ENCODE measurements at places on chromosomes 1 and 21.

- no peak for DNase-seq
Measured at GRCh38 chr1:218763538-218763937, 410.1 kb upstream of the LYPLAL1 start.

DNA sequence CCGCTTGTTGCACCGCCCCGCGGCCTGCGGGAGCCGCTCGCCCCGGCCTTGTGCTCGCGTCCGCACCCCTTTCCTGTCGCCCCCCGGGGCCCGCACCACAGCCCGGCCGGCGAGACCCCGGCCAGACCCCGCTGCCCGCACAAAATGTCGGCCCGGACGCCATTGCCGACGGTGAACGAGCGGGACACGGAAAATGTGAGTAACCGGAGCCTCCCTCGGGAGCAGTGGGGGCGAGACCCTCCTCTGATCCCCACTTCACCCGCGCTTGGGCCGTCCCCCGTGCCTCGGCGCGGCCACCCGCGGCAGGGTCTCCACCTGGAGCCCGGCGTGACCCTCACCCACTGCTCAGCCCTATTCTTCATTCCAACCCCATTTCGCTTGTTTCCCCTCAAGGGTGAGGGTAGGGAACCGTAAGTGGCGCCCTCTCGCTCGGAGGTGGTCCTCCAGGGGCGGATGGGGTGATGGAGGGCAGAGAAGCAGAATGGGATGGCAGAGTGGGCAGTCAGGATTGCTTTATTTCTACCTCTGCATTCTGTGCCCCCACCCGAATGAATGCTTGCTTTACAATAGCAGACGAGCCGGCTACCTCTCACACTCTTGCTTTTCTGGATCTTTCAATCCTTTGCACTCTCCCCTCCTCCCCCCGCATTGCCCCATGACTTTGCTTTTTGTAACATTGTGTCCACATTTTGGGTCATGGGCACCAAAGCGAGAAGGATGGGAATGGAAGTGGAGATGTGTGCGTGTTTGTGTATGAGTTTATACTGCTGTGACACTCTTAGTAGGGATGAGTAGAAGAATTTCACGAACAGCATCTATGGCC, 954 bp downstream of the MARK1 start:
- no peak for DNase-seq

DNA sequence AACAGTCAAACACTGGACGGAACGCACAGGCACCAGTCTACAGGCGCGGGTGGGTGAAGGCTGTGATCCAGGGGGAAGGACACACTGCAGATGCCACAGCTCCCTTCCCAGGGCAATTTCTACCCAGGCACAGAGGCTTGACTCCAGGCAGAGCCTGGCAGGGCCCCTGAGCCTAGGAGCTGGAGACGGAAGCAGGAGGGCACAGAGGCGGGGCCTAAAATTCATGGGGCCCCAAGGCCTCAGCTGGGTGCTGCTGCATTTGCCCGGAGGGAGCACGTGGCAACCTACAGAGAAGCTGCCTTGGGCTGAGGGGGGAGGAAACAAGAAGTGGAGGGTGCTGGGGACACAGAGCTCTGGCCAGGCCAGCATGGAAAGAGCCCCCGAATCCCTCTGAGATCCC, 41.2 kb downstream of the UBE2G2 start:
- DNase-seq: no peak

DNA sequence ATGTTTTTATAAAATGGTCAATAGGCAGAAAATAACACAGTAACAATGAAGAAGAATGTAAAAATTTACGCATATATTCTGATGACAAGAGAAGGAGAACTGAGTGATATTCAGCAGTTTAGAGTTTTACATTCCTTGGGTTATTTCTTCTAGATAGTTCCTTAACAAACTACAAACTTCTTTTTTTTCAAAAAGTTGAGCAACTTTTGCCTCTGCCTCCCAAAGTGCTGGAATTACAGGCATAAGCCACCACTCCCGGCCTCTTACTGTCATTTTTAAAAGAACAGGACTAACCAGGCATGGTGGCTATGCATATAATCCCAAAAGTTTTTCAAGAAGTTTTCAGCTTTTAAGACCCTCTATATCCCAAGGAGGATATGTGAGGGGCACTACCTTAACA, 32.9 kb downstream of the ARNT start:
- no peak for DNase-seq

GRCh38 chr21:45074048-45074817, at the start of gene ADARB1:
Gene ADARB1 (plus strand): TSS chr21:45074580. CDS start chr21:45171657, 97,077 bp downstream.
- no peak for DNase-seq

GRCh38 chr21:25929856-25930520, 195.2 kb downstream of the GABPA start:
- no peak for DNase-seq

- no peak for DNase-seq
Measured at GRCh38 chr21:43701936-43702784, 16.8 kb upstream of the PDXK start.

- DNase-seq: no peak
Measured at GRCh38 chr1:17550729-17551584, 11.5 kb downstream of the ARHGEF10L start.

GRCh38 chr21:45481566-45481965, 60.7 kb downstream of the SLC19A1 start:
- no peak for DNase-seq

DNA sequence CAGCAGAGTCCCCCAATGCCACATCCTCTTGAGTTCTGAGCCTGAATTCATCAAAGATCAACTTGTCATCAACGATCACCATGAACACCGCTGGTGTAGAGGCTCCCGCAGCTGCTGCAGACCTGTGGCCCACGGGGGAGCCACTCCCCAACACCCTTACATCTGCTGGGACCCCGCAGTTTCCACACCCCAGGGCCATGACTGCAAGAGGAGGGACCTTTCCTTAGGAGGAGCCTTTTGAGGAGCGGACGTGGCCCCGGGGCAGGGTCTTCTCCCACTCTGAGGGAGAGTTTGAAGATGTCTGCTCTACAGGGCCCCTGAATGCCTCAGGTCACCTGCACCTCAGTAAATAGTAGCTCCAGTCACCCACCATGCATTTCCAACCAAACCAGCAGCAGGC, 2.7 kb downstream of the PRDM15 start:
- DNase-seq: no peak

DNA sequence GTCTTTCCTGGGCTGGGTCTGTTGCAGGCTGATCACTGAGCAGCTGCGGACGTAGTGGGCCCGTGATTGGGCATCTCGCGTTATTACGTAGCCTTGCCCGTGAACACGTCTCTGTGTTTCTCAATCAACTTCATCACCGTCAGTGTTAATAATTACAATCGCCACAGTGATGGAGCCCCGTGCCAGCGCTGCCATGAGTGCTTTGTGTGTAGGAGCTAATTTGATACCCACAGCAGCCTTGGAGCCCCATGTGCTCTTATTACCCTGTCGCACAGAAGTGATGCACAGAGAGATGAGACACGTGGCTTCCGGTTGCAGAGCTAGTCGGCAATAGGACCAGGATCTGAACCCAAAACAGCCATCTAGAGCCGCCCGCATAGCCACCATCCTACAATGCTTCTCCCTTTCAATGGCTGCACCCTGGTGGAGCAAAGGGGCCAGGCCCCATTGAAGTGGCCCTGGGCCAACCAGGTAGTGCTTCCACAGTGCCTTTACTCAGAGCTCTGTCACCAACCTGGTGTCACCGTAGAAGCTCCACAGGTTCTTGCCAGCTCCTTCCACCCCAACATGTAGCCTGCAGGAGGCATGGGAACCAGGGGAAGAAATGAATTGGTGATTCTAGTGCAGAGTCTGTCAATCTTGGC, 398.5 kb upstream of the VAMP3 start:
- DNase-seq: no peak

DNA sequence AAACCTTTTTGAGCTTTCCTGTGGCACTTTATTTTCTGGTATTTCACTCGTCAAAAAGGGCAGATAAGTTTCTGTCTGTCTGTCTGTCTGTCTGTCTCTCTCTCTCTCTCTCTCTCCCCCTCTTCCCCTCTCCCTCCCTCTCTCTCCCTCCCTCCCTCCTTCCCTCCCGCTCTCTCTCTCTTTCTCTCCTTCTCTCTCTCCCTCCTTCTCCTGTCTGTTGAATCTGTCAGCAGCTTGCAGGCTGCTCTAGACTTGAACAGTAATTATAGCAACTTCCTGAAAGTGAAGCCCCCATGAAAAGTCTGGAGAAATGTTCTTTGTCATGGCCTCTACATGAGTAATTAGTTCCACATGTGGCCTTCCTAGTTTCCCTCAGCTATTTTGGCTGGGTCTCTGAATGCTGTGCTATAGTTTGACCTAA, 275.2 kb upstream of the C1orf105 start:
- no peak for DNase-seq

DNA sequence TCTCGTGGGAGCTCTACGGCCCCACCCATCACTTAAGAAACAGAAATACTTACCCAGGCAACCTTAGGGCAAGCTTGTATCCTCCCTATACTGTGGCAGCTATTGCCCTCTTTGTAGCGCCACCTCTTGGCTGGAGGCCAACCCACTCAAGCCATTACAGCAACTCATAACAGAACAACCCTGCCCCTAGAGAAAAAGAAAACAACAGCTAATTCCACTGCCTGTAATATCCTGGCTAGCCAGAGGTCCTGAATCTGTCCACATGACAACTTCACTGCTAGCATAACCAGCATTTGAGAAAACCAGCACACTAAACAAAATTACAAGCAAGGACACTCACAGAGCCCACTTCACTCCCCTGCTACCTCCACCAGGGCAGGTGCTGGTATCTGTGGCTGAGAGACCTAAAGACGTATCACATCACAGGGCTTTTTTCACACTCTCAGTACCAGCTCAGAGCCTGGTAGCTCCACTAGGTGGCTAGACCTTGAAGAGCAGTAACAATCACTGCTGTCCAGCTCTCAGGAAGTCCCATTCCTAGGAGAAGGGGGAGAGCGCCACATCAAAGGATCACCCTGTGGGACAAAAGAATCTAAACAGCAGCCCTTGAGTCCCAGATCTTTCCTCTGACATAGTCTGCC, 14.5 kb upstream of the MX1 start:
- DNase-seq: no peak

DNA sequence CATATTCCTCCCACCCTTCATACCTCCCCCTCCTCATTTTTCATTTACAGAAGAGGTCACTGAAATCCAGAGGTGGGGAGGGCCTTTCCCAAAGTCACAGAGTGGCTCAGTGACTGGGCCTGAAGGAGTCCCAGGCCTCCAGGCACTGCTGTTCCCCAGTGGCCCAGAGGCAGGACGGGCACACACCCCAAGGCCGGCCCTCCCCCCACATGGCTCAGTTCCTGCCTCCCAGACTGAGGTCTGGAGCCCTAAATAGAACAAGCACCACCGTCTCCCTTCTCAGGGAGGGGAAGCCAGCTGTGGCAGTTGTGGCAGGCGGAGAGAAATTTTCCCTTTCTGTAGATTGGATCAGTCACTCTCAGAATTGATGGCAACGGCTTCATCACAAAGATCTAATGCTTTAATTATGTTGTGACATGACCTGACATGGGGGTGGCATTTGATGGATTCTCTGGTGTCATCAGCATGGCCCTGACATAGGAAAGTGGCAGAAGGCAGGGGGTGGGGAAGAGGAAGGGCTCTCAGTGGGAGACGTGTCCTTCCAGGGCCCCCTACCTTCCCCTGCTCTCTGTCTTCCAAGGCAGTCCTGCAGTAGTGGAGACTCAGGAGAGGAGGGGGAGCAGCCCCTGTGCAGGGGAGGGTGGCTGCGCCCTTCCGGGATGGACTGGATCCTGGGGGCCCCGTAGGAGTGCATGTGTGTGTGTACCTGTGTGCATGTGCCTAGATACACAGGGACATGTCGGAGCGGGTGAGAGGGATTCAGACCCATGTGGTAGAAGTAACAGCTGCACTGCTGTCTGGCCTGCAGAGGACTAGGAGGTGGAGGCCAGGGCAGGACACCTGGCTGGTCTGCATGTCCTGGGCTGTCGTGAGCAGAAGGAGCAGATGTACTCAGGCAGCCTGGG, 41.2 kb upstream of the FOXO6 start:
- DNase-seq: no peak

GRCh38 chr1:94048413-94049164, 72.4 kb downstream of the ABCA4 start:
- no peak for DNase-seq

GRCh38 chr1:7669559-7670311, 101.4 kb upstream of the VAMP3 start:
- DNase-seq: no peak

- no peak for DNase-seq
Measured at GRCh38 chr1:54867717-54868057, 19.3 kb downstream of the DHCR24 start.

GRCh38 chr1:10960411-10961299, 51.8 kb upstream of the TARDBP start:
- DNase-seq: no peak

- no peak for DNase-seq
Measured at GRCh38 chr1:171655746-171656116, 3.2 kb upstream of the MYOC start.

DNA sequence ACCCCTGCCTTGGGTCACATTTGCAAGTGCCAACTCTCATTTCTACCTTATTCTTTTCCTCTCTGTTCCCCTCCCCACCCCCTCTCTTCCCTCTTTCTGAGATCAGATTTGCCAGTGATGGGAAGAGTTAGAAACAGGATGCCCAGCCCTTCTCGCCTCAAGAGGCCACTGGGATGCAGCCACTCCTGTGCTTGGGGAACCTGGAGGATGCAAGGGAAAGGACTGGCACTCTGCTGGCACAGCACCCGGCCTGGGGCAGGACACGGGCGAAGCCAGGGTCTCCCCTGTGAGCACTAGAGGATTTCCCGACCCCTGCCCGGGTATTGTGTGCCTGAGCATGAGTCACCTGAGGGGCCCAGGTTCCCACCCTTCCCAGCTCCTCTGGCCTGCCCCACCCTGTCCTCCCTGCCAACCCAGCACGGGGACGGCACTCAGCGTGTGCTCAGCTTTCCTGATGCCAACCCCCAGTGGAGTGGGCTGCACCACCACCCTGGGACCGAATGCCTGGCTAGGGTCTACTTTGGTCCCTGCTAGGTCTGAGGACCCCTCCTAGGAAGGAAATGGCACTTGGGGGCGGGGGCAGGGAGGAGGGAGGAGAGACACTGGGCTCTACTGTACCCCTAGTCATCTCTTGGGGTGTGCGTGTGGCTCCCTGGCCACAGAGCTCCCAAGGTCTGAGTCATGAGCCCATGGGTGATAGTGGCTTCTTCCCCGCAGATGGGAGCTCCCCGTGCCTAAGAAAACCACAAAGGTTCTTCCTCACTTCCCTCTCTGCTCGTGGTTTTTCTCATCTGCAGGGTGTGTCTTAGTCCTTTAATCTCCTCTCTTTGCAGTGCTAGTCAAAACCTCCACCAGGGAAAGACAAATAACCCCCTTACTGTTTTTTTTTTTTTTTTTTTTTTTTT, 12.4 kb downstream of the LMNA start:
- DNase-seq: no peak

DNA sequence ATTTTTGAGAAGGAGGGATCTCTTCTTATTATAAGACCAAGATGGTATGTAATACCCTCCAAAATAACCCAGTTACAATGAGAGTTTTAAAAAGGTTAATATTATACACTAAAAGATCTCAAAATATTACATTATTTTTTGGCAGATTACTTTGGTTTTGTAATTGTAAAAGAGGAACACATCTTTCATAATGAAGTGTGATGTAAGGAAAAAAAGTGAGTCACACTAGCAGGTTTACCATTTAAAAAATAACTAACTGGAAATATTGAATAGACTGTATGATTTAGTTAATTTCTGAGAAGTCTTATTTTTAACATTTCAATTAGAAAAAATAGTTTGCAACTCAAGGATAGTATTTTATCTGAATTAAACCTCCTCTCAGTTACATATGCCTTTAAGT, 1.1 kb downstream of the F5 start:
- DNase-seq: no peak
